ENCODE measurements at places on chromosomes 5 and 9. TPM values are rescaled to one million over a fixed set of nuclear protein-coding genes. Genes with fewer than 3 reads are reported as not detected.

The ISCA1 gene
- 35.6 TPM for polyA plus RNA-seq

The ZNF883 gene
- polyA plus RNA-seq: 1.4 TPM

The GABRP gene
- polyA plus RNA-seq: not detected

The SLCO4C1 gene
- polyA plus RNA-seq: not detected

The DMGDH gene
- 0.35 TPM for polyA plus RNA-seq

The FYB1 gene
- 342 TPM for polyA plus RNA-seq

The BTNL8 gene
- not detected for polyA plus RNA-seq

DNA sequence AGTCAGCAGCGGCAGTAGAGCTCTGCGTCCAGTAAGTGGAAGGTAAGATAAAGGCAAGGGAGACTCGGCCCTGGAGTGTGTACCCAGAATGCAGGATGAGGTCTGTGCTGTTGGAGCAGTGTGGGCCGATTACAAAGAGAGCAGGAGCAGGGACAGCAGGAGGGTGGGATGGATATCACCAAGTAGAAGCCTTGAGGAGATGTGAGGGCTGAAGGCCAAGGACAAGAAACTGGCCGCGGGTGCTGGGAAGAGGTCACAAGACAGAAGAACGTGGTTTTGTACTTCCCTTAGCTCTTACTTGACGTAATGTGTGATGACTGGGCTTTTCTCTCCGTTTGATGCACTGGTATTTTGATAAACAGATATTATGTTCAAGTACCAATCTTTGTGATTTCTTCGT is 43.7 kb downstream of the OR2V1 start:
- no peak for DNase-seq

GRCh38 chr9:99820685-99821395 is 845 bp upstream of the NR4A3 start:
- DNase-seq: peak; percentile 76

DNA sequence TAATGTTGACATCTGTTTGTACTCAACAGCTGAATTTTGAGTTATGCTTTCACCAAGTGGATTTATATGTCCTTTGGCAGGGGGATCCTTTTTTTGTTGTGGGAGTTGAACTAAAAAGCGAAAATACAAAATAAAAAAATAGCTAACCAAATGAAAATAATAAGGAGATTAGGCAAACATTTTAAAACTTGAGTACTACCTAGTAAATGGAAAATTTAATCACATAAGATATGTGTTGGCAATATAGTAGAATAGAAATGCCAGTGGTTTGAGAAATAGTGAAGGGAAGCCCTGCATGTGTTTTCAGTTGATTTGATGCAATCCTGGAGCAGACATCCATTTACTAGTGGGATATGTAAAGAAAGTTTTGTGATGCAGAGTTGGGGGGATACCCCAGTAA is 98.0 kb downstream of the RASGRF2 start:
- no peak for DNase-seq

DNA sequence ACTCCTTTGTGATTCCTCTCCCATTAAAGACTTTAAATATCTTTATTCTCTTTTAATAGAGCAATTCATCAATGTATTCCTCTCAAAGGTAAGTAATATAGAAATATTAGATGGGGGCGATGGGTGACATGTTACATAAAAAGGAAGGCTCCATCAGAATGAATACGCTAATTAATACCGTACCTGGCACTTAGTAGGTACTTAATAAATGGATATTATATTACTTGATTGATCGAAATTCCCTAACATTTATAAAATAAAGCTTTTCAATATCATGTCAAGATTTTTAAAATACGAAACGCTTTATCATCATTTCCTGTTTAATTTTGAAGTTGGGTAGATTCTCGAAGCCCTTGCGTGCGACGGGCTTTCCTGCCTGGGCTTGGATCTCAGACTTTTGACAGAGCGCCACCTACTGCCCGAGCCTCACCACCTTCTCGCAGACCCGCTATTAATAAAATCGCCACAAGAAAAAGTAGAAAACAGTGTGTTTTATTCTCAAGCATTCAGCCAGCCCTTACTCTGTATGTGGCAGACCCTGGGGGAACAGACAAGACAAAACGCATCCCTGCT is 99.4 kb downstream of the C5orf15 start:
- peak; percentile 49 for DNase-seq

DNA sequence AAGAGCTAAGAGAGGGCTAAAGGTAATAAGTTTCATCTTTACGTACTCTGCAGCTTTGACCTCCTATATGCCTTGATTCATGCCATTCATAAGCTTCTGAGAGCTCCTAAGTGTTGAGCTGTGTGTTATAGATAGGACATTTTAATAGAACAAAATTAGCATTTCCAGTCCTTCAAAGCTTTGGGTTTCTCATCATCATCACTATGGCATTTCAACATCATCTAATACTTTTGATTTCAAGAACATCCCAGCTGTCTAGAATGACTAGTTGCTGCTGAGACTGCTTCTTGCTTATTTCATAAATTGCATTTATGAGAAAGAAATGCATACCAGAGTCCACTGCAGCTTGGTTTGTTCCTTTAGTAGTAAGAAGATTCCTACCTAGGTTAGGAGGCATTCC is 201.7 kb downstream of the SGCD start:
- no peak for DNase-seq

DNA sequence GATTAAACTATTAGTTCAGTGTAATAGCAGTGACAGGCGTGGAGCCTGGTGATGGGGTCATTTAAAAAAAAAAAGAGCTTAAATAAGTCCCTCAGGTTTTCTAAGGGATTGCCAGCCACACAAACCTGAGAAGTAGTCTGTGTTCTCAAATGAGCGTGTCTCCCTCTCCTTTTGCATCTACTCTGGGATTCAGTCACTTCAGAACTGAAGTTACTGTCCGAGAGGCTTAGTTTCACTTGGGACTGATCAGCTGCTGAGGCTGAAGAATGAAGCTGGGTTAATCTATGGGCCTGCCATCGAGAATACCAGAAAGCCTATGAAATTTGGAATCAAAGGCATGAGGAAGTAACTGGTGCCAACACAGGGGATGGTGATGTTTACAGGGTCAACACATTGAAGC is 310.1 kb downstream of the ADAMTS6 start:
- no peak for DNase-seq

DNA sequence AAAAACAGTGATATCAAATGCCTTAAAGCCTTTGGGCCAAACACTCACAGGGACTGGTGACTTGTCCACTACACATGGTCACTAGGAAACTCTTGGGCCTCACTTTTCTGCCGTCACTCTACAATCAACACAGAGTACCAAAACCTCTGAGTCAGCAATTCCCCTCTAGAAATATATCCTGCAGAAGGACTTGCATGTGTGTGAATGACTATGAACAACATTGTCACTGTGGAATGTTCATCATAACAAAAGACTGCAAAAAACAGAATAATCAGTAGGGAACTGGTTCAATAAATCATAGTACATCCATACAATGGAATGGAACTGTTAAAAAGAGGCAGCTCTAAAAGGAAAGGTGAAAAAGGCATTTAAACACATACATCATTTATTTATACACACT is 44.1 kb upstream of the SMU1 start:
- DNase-seq: no peak

DNA sequence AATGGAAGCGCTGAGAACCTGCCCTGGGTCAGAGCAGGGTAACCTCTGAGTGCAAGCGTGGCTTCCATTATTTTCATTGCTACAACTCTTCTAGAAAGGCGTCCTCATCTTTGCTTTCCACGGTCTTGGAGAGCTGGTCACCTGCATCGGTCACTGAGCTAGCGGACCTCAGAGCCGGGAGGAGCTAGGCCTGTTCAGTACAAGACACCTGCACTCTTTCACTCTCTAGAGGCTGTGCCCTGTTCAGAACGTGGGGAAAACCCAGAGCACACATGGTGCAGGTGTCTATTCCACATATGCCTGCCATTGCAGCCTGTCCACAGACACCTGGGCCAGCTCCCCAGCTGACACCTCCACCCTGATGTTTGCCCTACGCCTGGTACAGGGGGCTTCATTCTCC is 147.8 kb upstream of the IRX2 start:
- no peak for DNase-seq

- DNase-seq: no peak
These were observed 256.1 kb upstream of the IRX2 start for GRCh38 chr5:3007577-3007976.

DNA sequence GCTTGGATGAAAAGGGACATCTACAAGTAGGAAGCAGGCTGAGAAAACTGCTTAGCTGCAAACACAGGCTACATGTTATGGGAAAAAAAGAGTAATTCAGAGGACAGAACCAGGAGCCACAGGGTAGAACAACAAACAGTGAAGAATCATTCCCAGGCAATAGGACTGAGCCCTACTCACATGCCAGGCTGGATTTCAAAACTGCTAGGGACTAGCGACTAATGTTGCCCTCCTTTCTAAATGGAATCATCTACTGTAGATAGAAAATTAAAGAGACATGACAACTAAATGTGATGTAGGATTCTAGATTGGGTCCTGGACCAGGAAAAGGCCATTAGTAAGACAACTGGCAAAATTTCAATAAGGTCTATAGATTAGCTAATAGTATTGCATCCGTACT is 15.3 kb downstream of the NRG2 start:
- no peak for DNase-seq

- no peak for DNase-seq
These were observed 673.4 kb downstream of the KCTD16 start for GRCh38 chr5:144844086-144844485.

DNA sequence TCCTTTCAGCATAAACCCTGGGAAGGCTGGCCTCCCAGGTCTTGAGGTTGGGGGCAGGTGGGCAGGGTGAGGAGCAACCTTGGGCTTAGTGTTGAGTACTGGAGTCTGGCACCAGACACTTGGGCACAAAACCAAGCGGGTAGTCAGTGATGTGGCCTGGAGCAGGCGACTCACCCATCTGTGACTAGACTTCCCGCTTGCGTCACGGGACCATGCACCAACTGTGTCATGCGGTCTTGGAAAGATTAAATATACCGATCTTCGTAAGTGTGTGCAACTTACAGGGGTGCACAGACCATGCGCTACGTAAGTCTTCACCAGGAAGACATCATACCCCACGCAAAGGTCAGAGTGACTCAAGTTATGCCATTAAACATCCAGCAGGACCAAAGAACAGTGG is 304.4 kb upstream of the IRX4 start:
- DNase-seq: no peak

DNA sequence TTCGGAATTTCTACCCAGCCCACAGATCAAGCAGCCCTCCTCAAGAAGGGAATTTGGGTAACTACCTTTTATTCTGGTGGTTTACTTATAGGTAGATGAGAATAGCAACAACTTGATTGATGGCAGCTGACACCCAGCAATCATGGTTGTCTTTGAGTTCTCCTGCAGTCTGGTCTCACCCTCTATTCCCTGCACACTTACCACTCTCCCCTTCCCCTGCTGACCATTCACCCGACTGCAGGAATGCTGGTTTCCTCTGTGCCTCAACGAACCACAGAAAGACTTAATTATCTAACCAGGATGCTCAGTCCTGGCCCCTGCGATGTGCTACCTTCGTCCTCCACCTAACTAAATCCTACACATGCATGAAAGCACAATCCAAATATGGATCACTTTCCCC is 243.0 kb downstream of the RFK start:
- DNase-seq: no peak

DNA sequence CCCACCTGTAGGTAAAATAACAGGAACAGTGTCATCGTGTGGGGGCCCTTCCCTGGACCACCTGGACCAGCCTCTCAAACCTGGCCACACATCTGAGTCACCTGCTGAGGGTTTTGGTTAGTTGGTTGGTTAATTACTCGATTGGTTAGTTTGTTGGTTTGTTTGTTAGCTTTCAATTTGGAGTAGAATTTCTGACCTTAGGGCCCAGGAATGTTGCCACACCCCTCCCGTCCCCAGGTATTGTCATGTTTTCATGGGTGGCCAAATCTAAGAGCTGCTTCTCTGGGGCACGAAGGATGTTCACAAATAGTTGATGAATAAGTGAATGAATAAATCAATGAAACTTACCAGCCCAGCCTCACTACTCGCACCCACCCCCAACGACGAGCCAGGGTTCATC is 21.9 kb downstream of the NTNG2 start:
- no peak for DNase-seq

- no peak for DNase-seq
These were observed 142.4 kb downstream of the ELAVL2 start for GRCh38 chr9:23683611-23684061.

GRCh38 chr9:88166660-88167059 is 28.4 kb upstream of the SPATA31C2 start:
- no peak for DNase-seq

- no peak for DNase-seq
These were observed 1708.2 kb upstream of the CDH6 start for GRCh38 chr5:29485333-29485732.

- DNase-seq: no peak
These were observed 2.9 kb downstream of the SLC45A2 start for GRCh38 chr5:33981408-33982162.

GRCh38 chr5:67215519-67216471 is 19.2 kb upstream of the CD180 start:
- DNase-seq: peak; percentile 52

DNA sequence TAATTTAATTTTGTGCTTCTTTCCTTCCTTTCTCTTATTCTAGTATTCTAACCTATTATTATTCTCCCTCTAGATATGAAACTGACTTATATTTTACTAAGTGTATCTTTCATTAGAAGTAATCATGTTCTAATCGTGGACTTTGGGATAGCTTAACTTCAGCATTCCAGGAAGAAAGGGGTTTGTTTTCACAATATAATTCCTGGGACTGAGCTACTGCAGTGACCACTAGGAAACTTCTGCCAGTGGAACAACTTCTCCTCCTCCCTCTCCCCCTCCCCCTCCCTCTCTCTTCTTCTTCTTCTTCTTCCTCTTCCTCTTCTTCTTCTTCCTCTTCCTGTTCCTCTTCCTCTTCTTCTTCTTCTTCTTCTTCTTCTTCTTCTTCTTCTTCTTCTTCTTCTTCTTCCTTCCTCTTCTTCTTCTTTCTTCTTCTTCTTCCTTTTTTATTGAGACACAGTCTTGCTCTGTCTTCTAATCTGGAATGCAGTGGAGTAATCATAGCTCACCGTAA is 127.9 kb downstream of the NNT start:
- DNase-seq: no peak

DNA sequence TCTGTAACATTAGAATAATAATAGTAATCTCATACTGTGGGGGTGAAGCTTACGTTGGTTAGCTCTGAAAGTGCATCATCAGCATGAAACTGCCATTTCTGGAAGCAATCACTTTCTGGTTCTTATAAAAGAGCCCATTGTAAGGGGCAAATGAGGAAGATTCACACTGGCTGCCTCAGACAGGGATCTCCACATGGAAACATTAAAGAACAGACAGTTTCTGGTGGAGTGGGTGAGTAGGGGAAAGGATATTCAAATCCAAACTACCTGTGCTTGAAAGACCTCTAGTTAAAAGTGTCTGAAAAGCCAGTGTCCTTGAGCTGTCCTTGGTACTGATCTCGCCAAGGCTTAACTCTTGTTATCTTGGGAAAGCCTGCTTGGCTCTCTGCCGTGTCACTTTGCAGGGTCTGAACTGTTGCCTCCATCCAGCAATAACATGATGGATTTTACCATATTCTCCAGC is 19.1 kb upstream of the SLC31A2 start:
- DNase-seq: no peak

- DNase-seq: no peak
These were observed 16.7 kb upstream of the MSX2 start for GRCh38 chr5:174707671-174708070.

GRCh38 chr9:21558615-21559401 is 76.7 kb upstream of the IFNE start:
- peak; percentile 10 for DNase-seq

- DNase-seq: no peak
These were observed 58.3 kb upstream of the ACO1 start for GRCh38 chr9:32326146-32326545.

- DNase-seq: no peak
These were observed 50.7 kb upstream of the C6 start for GRCh38 chr5:41264019-41264418.

- peak; percentile 75 for DNase-seq
These were observed 47.2 kb downstream of the CMYA5 start for GRCh38 chr5:79736528-79737514.

- DNase-seq: no peak
These were observed 830 bp downstream of the PRRC1 start for GRCh38 chr5:127518319-127518621.

Data from naive thymus-derived CD4-positive, alpha-beta T cell (primary cell).